Stimulated activated CD4-positive, alpha-beta T cell treated with anti-CD3 and anti-CD28 coated beads, TNF-alpha, amount 100 ng/mL, for 4 hours (primary cell): ENCODE measurements at places on chromosomes 13 and 19.

DNA sequence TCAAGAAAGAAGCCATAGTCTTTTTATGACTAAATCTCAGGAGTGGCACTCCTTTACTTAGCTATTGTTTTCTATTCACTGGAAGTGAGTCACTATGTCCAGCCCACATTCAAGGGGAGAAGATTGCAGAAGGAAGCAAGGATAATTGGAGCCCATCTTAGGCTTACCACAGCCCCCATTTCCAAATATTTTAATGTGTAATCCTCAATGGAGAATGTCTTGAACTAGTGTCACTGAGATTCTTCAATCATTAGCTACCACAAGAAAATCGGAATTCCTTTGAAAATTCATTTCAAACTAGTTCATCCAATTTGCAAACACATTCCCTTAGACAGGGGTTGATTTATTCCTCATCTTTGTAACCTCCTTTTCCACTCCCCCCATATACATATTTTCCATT, 84.7 kb downstream of the DLEU7 start:
- DNase-seq: no peak

DNA sequence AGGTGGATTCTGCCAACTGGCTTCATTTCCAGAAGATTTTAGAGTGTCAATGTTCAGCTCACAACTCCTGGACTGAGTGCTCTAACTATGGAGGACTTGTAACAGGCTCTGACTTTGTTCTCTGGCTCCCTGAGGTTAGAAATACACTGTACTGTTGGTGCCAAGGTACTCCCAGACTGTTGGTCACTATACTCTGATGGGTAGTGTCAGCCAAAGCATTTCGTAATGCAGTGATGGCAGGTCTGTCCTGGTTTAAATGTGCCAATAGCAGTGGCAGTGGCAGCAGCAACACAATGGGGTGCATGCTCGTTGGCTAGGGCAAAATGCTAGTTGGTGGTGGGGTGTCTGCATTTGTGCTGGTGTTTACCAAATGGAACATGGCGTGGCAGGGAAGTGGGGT, 472.2 kb downstream of the TDRD3 start:
- DNase-seq: no peak

DNA sequence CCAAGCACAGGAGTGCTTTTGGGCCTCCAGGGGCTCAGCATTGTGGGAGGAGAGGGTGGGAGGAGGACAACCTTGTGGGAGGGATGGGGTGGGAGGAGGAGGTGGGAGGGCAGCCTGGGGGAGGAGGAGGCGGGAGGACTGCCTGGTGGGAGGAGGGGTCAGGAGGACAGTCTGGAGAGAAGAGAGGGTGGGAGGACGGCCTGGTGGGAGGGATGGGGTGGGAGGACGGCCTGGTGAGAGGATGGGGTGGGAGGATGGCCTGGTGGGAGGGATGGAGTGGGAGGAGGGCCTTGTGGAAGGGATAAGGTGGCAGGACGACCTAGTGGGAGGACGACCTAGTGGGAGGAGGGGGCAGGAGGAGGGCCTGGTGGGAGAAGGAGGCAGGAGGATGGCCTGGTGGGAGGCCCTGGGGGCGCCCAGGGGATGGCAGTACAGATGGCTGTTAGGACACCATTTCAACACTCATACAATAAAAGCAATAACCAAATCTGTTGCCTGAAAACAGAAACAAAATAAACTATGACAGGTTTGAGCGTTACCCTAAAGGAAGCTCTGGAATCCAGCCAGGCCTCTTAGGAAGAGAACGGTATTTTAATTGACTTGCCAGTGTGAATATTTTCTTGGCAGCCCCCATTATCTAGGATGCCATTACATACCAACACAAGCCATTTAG, 63.7 kb downstream of the CRYL1 start:
- DNase-seq: no peak

DNA sequence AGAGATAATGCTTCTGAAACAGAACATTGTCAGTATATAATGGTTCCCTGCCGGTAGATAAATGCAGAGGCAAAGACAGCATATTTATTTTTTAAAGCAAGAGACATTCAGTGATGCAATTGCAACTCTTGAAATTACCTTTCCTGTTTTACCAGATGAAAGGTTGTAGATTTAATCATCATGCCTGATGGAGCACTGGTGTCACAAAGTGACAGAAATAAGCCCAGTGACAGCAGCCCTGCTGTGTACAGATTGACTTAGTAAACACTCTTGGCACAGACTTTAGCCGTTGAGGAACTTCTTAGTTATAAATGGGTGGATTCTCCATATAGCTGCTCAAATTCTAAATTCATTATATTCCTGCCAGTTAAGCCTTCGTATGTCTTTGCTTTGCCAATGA, 172.5 kb downstream of the ITGBL1 start:
- DNase-seq: no peak

DNA sequence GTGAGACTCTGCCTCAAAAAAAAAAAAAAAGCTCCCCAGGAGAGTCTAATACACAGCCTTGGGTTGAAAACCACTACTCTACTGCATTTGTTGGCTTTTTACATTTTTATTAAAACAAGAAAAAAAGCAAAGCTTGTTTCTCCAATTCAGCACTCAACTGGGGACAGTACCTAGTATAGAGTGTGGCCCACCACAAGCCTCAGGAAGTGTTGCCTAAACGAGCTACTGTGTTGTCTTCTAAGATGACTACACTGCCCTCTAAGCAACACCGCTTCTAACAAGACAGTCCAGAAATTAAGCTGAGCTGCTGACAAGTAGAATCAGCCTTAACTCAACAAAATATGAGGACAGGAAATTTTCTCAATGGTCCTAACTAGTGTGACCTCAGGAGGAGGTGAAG, 522.2 kb downstream of the FGF9 start:
- no peak for DNase-seq

GRCh38 chr13:25214491-25215252, 42.6 kb upstream of the AMER2 start:
- DNase-seq: no peak

DNA sequence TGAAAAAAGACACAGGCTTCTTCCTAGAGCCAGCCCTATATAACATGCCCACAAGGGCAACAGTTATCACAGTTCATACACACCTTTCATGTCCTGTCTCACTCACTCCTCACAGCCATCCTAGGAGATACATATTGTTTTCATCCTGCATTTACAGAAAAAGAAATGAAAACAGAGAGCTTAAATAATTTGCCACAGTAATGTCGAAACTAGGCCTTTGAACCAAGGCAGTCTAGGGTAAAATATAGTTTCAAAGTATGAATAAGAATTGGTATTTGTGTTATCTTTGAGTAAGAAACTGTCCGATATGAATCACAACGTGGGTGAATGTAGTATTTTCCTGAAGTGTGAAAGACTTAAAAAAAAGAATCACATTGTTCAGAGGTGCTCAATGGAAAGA, 26.8 kb downstream of the CLDN10 start:
- DNase-seq: no peak

- DNase-seq: peak; percentile 8
Observed at GRCh38 chr13:100506154-100506553, 82.4 kb downstream of the GGACT start.

GRCh38 chr19:16919496-16919895, 30.7 kb downstream of the F2RL3 start:
- no peak for DNase-seq

DNA sequence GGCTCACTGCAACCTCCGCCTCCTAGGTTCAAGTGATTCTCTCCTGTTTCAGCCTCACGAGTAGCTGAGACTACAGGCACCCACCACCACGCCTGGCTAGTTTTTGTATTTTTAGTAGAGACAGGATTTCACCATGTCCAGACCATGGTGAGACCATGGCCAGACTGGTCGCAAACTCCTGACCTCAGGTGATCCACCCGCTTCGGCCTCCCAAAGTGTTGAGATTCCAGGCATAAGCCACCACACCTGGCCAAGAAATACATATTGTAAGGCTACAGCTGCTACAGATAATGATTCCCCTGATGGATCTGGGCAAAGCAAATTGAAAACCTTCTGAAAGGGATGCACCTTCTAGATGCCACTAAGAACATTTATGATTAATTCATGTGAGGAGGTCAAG, 17.8 kb downstream of the PLPP2 start:
- DNase-seq: no peak

DNA sequence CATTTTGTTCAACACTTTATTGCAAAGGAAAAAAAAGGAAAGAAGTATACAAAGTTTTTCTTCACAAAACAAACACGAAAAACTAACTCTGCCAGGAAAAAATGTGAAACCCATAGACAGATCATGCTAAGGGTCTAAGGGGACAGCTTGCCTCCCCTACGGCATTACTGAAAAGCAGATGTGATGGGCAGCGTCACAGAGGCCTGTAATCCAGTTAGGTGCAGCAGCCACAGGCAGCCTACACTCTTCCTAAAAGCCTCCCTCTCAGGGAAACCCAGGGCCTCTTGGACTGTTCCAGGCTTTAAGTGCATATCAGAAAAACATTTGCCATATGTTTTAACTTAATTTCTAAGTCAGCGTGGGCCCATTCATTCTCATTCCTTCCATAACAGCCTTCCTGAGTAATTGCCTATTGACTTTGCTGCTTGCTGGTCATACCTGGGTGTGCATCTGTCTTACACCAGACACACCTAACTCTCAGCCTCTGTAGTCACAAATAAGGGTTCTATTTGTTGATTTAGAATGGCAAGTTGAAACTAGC, 135.7 kb upstream of the SERP2 start:
- DNase-seq: no peak

DNA sequence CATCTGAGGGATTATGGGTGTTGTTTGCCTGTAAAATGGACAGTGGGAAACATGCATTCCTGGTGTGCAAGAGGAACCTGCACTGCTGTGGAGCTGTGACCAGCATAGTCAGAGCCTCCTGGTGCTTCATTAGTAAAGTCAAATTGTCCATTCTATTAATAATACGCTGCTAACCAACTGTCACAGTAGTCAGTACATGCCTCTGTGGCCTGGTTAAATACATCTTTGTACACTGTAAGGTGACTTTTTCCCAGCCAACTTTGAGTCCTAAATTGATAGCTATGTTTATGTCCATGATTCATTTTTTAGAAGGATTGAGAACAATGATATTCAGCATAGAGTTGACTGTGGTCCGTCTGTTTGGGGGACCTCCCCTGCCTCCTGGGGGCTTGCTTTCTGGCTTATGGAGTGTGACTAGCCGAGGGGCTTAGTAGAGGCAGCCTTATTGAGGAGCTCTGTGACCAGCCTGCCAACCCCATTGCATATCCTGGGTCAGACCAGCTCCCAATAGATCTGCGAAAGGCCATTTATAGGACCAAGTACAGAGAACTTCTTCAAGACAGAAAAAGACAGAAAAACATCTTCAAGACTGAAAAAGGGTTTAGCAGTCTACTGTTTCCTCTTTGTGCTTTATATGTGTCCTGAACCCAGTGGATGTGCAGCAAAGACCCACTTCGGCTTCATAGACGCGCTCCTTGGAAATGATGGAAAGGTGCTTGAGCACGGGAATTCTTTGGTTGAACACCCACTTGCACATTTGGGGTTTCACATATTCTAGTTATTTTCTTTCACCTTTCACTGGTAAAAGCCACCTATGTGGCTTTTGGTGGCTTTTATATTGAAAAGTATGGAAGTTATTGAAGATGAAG, 4.3 kb downstream of the GPR183 start:
- DNase-seq: no peak

DNA sequence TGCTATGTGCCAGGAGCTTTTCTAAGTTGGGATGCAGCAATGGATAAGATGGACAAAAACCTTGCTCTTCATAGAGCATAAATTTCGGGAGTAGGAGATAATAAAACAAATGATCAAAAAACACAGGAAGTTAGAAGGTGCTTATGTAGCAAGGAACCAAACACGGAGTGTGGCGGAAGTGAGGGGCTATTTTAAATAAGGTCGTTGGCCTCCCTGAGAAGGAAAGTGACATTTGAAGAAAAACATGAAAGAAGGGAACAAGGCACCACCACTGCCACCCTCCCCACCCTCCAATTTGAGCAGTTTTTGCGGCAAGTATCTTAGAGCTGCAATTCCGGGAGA, 3.2 kb upstream of the GSX1 start:
- no peak for DNase-seq

- no peak for DNase-seq
Observed at GRCh38 chr13:41520660-41521630, 63.6 kb downstream of the RGCC start.

DNA sequence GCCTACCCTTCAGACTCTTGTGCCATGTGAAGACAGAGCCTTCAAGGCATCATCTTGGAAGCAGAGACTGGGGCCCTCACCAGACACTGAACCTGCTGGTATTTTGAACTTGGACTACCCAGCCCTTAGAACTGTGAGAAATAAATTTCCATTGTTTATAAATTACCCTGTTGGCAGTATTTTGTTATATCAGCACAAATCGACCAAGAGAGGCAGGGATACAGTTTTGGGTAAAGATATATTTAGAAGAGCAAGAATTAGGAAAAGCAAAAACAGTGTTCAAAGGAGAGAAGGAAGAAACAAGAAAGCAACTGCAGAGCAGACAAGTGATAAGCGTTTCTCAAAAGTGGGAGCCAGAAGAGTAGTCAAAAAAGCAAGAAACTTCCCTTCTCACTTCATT, 600.8 kb downstream of the DCT start:
- no peak for DNase-seq
